ENCODE measurements at places on chromosomes 1 and 21. TPM values are rescaled to one million over a fixed set of nuclear protein-coding genes. Genes with fewer than 3 reads are reported as not detected.

Gene CSMD2
- total RNA-seq: 1.1 TPM

Gene CFHR1
- 0.45 TPM for total RNA-seq

Gene STYXL2
- 0.16 TPM for total RNA-seq

Gene CACNA1S
- total RNA-seq: 0.05 TPM

GRCh38 chr1:91523482-91523881 is 22.8 kb downstream of the CDC7 start:
- H3K4me3 ChIP-seq: no peak overlapping the region
- no peak overlapping the region for H3K27ac ChIP-seq
- H3K27me3 ChIP-seq: no peaks in the 10 kb centered on the region
- peaks cover 24% of the 10 kb centered on the region for H3K4me1 ChIP-seq

GRCh38 chr1:235919127-235919832 is 52.6 kb upstream of the LYST start:
- DNase-seq: no peak
- H3K27ac ChIP-seq: peak overlapping the region; percentile 48
- no peaks in the 10 kb centered on the region for H3K36me3 ChIP-seq

- H3K27me3 ChIP-seq: no peaks in the 10 kb centered on the region
- H3K36me3 ChIP-seq: peaks cover 3% of the 10 kb centered on the region
- H3K4me3 ChIP-seq: no peak overlapping the region
- H3K4me1 ChIP-seq: peaks cover 87% of the 10 kb centered on the region
- no peak for DNase-seq
Observed at GRCh38 chr1:33342041-33342723, 21.3 kb upstream of the A3GALT2 start.

DNA sequence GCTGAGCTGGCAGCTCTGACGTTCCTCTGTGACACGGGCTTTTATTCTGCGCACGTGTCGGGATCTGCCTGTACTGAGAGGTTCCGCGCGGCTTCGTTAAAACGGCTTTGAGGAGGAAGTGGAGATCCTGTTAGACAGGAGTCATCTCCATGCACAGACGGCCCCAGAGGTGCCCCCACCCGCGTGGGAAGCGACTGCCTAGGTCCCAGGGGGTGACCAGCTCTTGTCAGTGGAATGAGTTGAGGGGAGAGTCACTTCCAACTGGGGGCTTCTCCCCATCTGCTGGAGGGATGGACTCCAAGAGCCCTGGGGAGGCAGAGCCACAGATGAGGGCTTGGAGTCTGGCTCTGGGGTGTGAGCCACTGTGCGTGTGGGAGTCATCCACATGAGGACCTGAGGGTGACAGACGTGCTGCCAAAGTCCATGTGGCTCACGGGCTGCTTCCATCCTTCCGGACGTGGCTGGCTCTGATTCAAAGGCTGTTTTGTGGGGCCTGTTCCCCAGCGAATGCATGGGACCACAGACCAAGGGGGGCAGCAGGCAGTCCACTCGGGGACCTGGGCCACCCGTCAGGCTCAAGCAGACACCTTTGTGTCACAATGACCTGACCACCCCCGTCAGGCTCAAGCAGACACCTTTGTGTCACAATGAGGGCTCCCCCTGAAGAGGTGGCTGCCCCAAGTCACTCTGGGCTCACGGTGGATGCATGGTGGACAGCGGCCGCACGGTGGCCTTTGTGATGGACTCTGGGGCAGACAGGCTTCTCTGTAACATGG is 26.8 kb downstream of the PTTG1IP start:
- peaks cover 10% of the 10 kb centered on the region for H3K27me3 ChIP-seq
- no peak overlapping the region for H3K27ac ChIP-seq
- no peak for DNase-seq
- H3K4me1 ChIP-seq: peaks cover 13% of the 10 kb centered on the region
- H3K4me3 ChIP-seq: peak overlapping the region; percentile 56

DNA sequence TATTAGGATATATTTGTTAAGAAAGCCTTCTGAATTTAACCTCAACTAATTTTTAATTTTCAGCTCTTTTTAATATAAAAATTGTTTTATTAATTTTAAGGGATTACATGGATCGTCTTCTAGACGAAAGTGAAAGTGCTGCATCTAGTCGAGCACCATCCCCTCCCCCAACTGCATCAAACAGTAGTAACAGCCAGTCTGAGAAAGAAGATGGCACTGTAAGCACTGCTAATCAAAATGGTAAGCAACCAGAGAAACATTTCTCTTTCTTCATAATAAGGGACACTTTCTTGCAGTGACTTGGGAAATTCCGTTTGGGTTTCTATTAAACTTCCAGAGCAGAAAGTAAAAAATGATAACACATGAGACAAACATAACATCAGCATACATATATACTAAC is 56.9 kb downstream of the MIER1 start:
- no peaks in the 10 kb centered on the region for H3K4me1 ChIP-seq
- no peak overlapping the region for H3K27ac ChIP-seq
- DNase-seq: no peak
- H3K36me3 ChIP-seq: peaks cover 19% of the 10 kb centered on the region

DNA sequence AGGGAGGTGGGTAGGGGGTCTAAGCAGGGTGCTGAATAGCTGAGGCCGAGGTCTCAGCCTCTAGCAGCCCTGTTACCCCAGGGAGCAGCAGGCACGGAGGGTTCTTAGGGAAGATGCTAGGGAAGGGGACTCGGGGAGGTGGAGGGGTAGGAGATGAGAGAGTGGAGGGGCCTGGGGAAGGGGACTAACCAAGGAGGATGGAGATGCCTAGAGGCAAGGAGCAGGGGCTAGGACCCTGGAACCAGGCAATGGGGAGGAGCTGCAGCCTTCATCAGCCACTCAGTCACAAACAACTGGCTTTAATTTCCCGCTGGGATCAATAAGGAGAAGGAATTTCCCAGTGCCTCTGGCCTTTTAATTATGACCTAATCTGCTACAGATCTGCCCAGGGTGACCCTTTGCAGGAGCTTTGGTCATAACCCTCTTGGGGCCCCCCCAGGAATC is 2.9 kb upstream of the CRABP2 start:
- peak overlapping the region; percentile 84 for H3K4me3 ChIP-seq
- H3K4me1 ChIP-seq: peaks cover 87% of the 10 kb centered on the region
- no peaks in the 10 kb centered on the region for H3K36me3 ChIP-seq
- no peaks in the 10 kb centered on the region for H3K27me3 ChIP-seq

DNA sequence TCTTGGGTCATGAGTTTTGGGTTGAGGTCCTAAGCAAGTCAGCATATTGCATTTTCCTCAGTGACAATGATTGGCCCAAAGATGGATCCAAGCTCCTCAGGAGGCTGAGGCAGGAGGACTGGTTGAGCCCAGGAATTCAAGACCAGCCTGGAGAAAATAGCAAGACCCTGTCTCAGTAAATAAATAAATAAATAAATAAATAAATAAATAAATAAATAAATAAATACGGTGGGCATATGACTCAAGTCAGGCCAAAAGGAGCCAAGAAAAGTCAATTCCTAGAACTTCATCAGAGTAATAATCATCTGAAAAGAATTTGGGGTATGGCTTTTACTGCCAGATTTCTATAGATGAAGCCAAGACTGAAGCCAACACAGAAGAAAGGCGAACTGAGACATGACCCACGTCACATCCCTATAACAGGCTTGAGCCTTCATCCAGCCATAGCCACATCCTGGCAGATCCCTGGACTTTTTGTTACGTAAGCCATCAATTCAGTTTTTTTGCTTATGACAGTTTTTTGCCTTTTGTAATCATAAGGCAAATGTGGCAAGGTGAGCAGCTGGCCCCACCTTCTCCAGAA is 88.5 kb upstream of the NFASC start:
- H3K27ac ChIP-seq: no peak overlapping the region
- no peaks in the 10 kb centered on the region for H3K4me1 ChIP-seq
- no peaks in the 10 kb centered on the region for H3K36me3 ChIP-seq
- H3K27me3 ChIP-seq: peaks cover 60% of the 10 kb centered on the region

DNA sequence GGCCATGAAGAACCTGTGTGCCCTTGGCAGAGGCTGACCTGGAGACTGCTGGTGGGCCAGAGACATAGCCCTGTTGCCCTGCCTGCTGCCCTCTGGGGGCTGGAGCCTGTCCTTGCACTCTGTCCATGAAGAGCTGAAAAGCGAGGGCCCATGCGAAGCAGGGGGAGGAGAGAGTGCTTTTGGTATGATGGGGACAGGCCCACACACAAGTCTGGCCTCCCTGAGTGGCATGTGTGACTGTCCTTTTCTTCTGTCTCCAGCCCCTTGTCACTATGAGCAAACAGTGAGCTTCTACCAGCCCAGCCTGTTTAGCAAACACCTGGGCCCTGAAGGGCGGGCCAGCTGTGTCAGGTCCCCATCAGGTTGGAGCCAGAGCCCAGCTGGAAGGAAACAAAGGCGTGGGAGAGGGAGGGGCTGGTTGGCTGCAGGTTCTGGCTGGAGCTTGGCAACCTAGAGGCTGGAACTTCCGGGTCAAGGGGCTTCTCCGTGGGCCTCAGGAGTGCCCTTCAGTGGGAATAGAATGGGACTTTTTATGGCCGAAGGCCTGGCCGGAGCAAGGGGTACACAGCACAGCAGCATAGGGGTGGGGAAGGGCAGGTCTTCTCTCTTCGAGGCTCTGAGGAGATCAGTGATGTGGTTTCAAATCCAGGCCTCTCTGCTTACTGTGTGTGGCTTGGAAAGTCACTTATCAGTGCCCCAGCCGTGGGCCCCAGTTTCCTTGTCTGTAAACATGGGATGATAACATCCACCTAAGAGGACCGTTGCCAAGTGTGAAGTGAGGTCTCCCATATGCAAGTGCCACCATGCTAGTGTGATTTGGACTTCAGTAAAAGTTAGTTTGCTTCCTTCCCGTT is 14.3 kb downstream of the QSOX1 start:
- no peak overlapping the region for H3K4me3 ChIP-seq
- no peak for DNase-seq
- H3K27ac ChIP-seq: peak overlapping the region; percentile 30
- H3K36me3 ChIP-seq: peaks cover 14% of the 10 kb centered on the region
- H3K4me1 ChIP-seq: peaks cover 22% of the 10 kb centered on the region

- H3K4me3 ChIP-seq: no peak overlapping the region
- H3K4me1 ChIP-seq: peaks cover 28% of the 10 kb centered on the region
- DNase-seq: no peak
Observed at GRCh38 chr1:110465038-110465813, 14.3 kb downstream of the PROK1 start.

DNA sequence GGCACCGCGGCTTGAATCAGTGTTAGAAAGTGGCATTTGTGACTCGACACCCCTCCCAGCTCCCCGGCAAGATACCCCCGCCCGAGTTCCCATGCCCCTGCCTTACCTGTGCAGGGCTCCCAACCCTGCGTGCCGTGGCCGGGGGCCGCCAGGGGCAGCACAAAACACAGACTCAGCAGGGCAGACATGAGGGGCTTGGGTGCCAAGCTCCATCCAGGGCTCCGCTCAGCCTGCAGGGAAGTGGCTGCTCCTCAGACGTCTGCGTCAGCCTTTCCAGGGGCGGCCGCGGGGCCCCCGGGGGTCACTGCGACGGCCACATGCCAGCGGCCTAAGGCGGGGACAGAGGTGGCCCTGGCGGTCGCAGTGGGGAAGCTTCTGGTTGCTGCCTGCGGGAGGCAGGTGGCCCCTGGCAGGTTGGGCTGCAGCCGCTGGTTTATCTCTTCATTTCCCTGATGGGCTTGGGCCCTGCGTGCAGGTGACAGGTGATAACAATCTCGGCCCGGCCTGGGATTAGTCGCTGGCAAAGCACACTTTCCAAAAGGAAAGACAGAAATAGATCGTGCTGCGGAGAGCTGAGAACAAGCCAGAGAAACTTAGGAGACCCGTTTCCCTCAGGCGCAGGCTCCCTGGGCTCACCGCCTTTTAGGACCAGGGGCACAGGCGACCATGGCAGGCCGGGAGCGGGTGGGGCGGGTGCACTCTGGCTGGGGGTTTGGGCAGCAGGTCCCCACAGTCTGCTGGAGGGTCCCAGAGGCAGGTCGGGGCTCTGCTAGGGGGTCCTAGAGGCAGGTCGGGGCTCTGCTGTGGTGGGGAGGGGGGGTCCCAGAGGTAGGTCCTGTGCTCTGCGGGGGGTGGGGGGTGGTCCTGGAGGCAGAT is at the start of gene TSPEAR:
Gene TSPEAR, minus strand, starts transcription at position 246 of the 876 bp plus-strand sequence. Its CDS starts 58 bp downstream, at position 188.
- peaks cover 94% of the 10 kb centered on the region for H3K27me3 ChIP-seq
- no peaks in the 10 kb centered on the region for H3K36me3 ChIP-seq
- peak; percentile 19 for DNase-seq
- peaks cover 27% of the 10 kb centered on the region for H3K4me1 ChIP-seq
- H3K4me3 ChIP-seq: peak within 1 kb of the TSS; percentile 50

- no peaks in the 10 kb centered on the region for H3K36me3 ChIP-seq
- H3K27me3 ChIP-seq: peaks cover 47% of the 10 kb centered on the region
- no peak overlapping the region for H3K4me3 ChIP-seq
- peaks cover 19% of the 10 kb centered on the region for H3K4me1 ChIP-seq
- DNase-seq: no peak
Observed at GRCh38 chr1:181386951-181387350, 96.4 kb upstream of the CACNA1E start.

- no peak overlapping the region for H3K27ac ChIP-seq
- H3K27me3 ChIP-seq: no peaks in the 10 kb centered on the region
- no peaks in the 10 kb centered on the region for H3K4me1 ChIP-seq
- no peak overlapping the region for H3K4me3 ChIP-seq
- no peak for DNase-seq
- no peaks in the 10 kb centered on the region for H3K36me3 ChIP-seq
Observed at GRCh38 chr1:162736633-162737067, 53.9 kb upstream of the HSD17B7 start.

DNA sequence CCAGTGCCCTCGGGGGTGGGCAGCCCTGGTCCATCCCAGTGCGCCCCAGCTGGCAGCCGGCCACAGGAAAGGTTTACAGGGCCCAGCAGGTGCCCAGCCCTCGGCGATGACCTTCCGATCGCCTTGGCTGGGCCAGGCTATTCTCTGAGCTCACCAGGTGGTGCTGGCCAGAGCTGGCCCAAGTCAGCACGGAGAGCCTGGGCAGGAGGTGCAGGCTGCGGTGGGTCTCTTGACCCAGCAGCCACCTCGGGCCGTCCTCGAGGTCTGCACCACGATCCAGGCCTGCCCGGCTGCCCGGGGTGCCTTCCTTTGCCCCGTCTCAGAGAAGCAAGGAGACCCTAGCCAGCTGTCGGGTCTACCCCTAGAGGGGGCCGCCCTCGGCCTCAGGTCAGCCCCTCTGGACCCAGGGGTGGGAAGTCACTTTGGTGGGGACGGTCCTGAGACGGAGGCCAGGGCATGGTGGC is 370 bp downstream of the PERM1 start:
- peaks cover 17% of the 10 kb centered on the region for H3K27me3 ChIP-seq
- no peak overlapping the region for H3K27ac ChIP-seq
- H3K4me3 ChIP-seq: no peak overlapping the region
- DNase-seq: no peak

GRCh38 chr1:213444224-213444623 is 393.2 kb downstream of the RPS6KC1 start:
- H3K27me3 ChIP-seq: peaks cover 10% of the 10 kb centered on the region
- DNase-seq: no peak
- no peaks in the 10 kb centered on the region for H3K4me1 ChIP-seq
- H3K4me3 ChIP-seq: no peak overlapping the region
- H3K27ac ChIP-seq: no peak overlapping the region

GRCh38 chr1:63835128-63835527 is 61.3 kb downstream of the ROR1 start:
- no peaks in the 10 kb centered on the region for H3K27me3 ChIP-seq
- peaks cover 3% of the 10 kb centered on the region for H3K36me3 ChIP-seq
- DNase-seq: no peak
- no peak overlapping the region for H3K4me3 ChIP-seq
- H3K4me1 ChIP-seq: peaks cover 43% of the 10 kb centered on the region
